Stimulated activated CD8-positive, alpha-beta memory T cell treated with anti-CD3 and anti-CD28 coated beads, Interleukin-4, amount 100 ng/mL, for 1 hour (primary cell): ENCODE measurements at places on chromosomes 1 and 21.

- no peak for DNase-seq
Observed at GRCh38 chr21:17454315-17455027, 58.4 kb upstream of the CXADR start.

DNA sequence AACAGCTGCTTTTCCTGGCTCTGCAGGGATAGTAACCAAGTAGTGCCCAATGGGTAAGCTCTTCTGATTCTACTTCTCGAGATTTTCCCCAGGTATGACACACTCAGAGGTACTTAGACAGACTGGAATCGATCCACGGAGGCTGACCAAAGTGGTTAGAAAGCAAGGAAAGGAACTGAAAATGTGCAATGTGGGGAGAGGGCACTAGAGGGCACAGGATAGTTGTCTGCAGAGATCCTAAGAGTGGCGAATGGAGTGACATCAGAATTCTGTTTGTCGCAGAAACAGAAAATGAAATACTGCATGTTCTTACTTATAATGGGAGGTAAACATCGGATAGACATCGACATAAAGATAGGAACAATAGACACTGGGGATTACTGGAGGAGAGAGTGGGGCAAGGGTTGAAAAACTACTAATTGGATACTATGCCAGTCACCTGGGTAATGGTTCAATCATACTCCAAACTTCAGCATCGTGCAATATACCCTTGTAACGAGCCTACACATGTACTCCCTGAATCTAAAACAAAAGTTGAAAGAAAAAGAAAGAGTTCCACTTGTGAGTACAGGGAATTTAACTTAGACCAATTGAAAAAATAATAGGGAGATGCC lies 23.3 kb downstream of the CYP2J2 start:
- DNase-seq = no peak

DNA sequence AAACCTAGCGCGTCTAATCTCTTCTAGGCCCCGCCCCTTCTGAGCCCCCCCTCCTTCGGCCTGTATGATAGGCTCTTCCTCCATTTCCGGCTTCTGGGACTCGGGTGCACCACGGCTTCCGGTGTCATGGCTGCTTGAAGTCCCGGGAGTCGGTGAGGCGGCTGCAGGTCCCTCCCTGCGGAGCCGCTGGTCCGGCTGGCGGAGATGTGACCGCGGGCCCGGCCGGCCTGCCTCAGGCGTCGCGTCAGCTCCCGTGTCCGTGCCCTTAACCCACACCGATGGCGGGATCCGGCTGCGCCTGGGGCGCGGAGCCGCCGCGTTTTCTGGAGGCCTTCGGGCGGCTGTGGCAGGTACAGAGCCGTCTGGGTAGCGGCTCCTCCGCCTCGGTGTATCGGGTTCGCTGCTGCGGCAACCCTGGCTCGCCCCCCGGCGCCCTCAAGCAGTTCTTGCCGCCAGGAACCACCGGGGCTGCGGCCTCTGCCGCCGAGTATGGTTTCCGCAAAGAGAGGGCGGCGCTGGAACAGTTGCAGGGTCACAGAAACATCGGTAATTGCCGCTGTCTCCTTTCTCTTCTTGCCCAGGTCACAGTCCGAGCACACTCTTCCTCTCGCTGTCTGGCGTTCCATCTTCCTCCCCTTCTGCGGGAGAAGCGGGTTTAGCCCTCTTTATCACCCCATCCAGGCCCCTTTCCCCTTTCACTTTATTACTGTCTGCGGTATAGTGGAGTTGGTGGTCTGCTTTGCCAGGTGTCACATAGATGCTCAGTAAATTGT lies at the start of gene UHMK1:
TSS of gene UHMK1 (plus strand) at position 96 of the 773 bp plus-strand sequence. CDS start at position 279, 183 bp downstream.
- DNase-seq = peak; percentile 75

DNA sequence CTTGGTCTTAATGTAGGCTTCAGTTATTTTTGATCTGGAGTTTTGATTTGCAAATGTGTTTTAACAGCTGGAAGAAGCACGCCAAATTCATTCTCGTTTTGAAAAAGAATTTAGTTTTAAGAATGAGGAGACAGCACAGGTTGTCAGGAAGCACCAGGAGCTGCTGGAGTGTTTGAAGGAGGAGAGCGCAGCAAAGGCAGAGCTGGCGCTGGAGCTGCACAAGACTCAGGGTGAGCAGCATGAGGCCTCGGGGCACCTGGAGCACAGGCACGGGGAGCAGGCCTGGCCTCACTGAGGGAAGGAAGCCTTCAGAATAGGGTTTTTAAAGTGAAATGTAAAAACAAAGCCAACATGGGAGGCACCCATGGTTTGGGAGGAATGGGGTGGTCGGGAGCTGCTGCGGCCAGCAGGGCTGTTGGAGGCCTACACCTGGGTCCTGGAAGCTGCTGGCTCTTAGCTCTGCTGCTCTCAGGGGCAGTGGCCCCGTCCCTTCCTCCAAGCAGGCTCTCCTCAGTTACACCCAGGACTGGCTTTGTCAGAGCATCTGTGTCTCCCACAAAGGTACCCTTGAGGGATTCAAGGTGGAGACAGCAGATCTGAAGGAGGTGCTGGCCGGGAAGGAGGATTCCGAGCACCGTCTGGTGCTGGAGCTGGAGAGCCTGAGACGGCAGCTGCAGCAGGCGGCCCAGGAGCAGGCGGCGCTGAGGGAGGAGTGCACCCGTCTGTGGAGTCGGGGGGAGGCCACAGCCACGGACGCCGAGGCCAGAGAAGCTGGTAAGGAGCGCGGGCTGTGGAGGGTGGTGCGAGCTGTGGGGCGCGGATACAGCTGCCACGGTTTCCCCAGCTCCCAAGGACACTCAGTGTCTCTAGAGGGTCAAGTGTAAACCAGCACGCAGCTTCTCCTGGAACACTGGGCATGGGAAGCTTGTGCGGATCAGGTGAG lies 66.9 kb downstream of the PCNT start:
- no peak for DNase-seq

DNA sequence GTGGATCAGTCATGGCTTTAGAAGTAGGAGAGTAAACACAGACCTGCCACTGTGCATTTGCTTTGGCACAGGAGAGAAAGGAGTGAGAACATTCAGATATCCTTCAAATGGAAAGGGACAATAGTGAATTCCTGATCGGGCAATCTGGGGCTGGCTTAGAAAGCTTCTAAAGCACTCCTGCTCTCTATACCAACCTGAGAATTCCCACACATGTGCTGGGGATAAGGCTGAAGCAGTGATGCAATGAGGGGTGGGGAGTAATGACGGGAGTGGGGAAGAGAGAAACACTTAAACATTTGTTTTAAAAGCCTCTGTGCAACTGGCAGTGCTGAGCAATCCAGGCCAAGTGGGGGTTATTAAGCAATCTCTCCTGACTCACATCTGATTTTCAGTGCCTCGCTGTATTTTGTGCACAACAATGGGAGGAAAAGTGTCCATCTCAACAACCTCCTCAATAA lies 108.8 kb downstream of the KIAA0319L start:
- DNase-seq = no peak

- no peak for DNase-seq
Observed at GRCh38 chr1:34906756-34907155, 22.7 kb downstream of the DLGAP3 start.

DNA sequence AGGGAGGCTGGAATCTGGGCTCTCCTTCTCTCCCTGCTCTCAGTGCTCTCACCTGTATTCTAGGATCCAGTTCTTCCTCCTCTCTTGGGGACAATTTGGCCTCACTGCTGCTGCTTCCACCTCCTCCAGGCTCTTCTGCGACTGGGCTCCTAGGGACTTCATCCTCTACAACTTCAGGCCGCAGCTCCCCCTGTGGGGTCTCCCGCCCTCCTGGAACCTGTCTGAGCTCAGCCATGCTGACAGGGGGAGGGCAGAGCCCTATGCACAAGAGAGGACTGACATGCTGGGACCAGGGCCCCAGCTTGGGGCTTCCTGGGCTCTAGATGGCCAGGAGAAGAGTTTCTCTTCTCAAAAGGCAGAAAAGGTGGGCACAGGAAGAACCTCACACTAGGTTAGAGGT lies 1.0 kb downstream of the SH3BP5L start:
- DNase-seq = no peak

DNA sequence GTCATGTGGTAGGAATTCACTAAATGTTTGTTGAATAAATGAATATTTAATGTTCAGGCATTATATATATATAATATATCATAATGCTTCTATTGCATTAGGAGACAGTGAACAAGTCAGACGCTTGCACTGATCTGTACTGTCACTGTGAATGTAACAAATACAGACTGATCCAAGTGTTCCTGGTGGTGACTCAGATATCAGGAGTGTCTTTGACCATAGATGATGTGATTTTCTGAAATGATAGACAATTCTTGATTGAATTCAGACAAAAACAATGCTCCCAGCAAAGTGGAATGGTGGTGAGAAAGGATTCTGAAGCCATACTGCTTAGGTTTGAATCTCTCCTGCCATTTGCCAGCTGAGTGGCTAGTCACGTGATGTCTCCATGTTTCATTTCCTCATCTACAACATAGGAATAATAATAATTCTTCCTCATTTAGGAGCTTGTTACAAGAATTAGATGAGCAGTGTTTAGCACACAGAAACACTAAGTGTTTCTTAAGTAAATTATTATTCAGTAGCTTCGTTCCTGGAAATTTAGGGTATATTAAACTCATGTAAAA lies 71.0 kb downstream of the OLFML2B start:
- no peak for DNase-seq

DNA sequence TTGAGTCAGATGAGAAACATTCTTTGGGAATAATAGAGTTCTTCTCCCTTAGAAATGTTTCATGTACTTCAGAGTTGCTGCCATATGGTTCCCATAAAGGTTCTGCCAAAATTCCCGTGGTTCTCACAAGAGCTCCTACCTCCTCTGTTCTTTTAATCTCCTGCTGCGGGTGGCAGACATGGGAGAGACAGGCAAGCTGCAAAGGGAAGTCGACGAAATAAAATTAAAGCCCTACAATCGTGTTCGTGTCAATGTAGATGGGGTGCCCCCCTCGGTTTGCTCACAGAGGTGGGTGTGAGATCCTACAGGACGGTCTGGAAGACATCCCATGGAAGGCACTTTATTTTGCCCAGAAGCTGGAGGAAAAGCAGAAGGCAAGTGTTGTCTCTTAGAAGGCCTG lies 276.0 kb downstream of the RWDD3 start:
- no peak for DNase-seq

DNA sequence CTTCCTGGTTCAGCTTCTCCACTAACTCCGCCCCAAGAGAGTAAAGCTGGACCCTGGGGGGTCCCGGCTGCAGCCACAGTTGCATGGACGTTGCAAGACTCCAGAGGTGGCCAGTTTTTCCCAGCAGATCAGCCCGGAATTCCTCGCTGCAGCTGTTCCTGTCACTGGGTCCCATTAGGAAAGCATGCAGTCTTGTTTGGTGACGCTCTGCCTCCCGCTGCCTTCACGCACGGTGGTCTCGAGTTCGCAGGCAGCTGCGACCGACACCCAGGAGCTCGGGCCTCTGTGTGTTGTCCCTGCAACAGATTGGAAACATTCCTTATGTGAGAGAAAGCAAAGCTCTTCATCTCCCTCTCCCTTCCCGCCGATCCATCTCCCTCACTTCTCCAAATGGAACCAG lies 162.8 kb downstream of the PRDM16 start:
- DNase-seq = no peak

DNA sequence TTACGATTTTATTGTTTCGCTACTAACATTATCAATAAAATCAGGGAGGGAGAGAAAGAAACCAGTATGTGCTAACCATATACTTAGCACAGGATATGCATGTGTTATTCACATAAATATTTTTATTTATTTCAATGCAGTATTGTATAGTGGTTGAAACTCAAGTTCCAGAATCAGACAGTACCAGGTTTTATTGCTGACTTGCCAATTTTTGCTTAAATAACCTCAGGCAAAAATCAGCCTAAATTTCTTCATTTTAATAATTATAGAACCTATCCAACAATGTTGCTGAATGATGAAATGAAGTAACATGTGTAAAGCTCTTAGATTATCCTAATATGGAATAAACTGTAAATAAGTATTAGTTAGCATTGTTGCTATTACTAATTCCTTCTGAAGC lies 61.4 kb upstream of the LRRC7 start:
- no peak for DNase-seq

- no peak for DNase-seq
Observed at GRCh38 chr1:20355828-20356735, 65.4 kb downstream of the VWA5B1 start.

DNA sequence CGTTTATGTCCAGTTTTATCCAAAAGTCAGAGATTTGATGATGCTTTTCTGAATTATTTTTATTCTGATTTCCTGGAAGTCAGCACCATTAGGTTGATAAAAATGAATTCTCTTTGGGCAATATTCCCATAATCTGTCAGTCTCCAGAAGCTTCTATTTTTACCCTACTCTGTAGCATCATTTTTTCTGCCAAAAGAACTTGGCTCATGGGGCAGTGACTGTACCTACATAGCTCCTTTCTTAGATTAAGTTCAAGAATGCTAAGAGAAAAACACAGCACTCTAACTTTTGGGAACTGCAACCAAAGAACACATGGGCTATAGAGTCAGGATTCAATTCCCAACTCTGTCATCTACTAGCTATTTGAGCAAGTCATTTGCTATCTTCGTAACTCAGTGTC lies 152.9 kb downstream of the BARHL2 start:
- DNase-seq = no peak

DNA sequence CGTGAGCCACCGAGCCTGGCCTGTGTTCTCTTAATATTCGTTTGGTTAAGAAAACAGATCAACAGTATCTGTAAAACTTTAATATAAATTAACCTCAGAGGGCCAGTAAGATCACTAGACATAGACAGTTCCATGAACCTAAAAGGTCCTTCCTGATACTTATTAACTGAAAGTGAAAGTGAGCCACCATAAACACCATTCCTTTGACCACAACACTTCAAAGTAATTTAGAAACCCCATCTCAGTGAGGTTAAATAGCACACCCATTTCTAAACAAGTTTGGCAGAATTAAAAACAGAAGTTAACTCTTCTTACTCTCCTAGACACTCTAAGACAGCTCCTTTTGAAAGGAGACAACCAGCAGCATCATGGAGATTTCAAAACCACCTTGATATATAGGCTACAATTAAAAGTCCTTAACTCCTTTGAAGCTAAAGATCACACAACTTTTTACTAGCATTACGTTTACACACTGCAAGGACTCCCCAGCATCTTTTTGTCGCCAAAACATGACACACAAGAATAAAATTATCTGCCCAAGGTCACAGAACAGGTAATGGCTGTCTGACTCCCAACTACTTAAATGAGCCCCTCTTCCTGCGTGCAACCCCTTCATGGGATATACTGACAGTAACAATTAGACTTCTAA lies 2.2 kb downstream of the RNF19B start:
- no peak for DNase-seq

GRCh38 chr1:105204836-105205371 lies 1455.2 kb downstream of the AMY1C start:
- DNase-seq = no peak

DNA sequence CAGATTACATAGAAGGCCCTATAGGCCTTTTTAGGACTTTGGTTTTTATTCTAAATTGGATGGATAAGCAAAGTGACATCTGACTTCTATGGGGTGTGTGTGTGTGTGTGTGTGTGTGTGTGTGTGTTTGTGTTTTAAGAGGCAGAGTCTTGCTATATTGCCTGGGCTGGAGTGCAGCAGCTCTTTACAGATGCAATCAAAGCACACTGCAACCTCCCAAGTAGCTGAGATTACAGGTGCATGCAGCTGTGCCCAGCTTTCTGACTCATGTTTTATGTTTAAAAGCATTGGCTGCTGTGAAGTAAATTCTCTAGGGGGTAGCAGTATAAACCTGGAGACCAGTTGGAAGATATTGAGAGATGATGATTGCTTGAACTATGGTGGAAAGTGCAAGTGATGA lies 12.4 kb upstream of the EVI5 start:
- no peak for DNase-seq
